Frontal cortex (tissue), 4 donors: ENCODE measurements at places on chromosomes 3 and 15.
A peak's percentile ranks its signal among the peaks of the same experiment; 100 is the strongest.

- DNase-seq, result no peak
Measured at GRCh38 chr3:40310705-40311104, 1.2 kb downstream of the EIF1B start.

- no peak for DNase-seq
Measured at GRCh38 chr15:52858782-52859176, 68.6 kb upstream of the ONECUT1 start.

DNA sequence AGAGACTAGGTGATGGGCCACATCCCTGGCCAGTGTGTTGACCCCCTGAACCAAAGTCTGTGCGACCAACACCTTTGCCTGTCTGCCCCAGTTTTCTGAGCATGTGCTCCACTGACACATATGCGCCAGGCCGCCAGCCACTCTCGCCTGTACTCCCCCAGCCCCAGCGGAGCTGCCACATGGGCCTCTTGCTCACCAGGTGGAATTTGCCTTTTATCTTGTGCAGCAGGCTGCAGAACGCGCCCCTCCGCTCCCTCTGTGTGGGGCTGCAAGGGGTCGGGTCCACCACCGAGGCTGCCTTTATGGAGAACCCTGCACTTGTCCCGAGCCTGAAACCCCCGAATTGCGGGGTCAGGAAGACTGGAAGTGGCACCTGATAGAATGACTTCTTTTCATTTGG, 405.7 kb upstream of the NPAP1 start:
- DNase-seq, result no peak

GRCh38 chr3:126063358-126063965, 20.5 kb downstream of the SLC41A3 start:
- DNase-seq, result no peak

- peak; percentile 61 for DNase-seq
Measured at GRCh38 chr3:141659821-141660613, 78.1 kb upstream of the RNF7 start.

GRCh38 chr15:42395838-42396237, 36.5 kb downstream of the CAPN3 start:
- DNase-seq, result no peak

DNA sequence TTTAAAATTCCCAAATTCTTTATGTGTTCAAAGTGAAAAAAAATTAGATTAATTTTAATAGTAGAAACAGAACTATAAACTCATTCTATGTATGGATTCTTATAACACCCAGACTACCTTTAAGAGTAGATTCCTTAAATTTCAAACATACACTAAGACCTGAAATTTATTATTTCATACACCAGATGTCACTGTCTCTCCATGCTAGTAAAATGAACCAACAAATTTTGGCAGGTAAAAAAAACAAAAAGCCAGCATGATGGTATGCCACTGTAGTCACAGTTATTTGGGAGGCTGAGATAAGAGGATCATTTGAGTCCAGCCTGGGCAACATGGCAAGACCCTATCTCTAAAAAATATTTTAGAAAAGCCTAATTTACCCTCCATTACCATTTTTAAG, 461.3 kb upstream of the NAALADL2 start:
- DNase-seq, result no peak

DNA sequence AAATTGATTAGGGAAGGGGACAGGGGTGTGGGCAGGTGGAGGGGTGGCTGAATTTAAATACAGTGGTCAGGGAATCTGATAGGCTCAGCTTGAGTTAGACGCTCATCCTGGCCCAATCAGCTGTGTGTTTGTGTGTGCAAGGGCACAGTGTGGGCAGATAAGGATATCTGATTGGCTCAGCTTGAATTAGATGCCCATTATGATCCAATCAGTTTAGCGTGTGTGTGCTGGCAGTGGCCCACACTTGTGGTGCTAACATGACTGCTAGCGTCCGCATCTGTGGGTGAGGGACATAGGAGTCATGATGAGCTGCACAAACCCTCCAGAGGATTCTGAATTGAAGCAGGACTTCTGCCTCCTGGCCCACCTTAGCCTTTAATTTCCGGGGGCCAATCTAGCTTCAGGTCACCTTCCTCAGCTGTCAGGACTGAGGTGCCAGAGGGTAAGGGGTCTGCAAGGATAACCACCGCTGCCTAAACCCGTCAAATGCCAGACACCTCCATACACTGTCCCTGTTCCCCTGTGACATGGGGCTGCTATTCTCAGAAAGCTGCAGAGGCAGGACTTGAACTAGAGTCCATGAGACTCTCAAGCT, 97.3 kb downstream of the CORO2B start:
- no peak for DNase-seq
